ENCODE measurements at places on chromosomes 2 and 18. TPM values are rescaled to one million over a fixed set of nuclear protein-coding genes. Genes with fewer than 3 reads are reported as not detected.

The RGPD4 gene
- 0.03 TPM for polyA plus RNA-seq

GRCh38 chr18:40685219-40685618, 1269.8 kb upstream of the PIK3C3 start:
- no peak for DNase-seq

DNA sequence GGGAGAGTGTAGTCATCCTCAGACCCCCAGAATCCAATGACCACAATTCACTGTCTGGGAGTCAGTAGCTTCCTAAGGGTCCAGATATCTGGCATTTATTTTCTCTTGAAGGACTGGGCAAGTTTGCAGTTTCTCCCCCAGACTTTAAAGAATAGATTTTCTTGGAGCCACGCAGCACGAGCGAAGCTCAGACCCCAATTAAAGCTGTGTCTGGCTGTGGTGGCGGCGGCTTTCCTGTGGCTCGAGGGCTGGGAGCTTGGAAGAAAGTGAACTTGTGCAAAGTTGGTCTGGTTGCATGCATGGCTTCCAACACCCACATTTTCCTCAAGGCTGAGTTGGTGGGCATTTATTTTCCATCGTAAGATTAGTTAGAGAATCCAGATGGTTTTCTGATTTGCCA, 105.0 kb downstream of the ACKR3 start:
- DNase-seq = no peak

The TUBA4B gene
- polyA plus RNA-seq = 0.20 TPM

DNA sequence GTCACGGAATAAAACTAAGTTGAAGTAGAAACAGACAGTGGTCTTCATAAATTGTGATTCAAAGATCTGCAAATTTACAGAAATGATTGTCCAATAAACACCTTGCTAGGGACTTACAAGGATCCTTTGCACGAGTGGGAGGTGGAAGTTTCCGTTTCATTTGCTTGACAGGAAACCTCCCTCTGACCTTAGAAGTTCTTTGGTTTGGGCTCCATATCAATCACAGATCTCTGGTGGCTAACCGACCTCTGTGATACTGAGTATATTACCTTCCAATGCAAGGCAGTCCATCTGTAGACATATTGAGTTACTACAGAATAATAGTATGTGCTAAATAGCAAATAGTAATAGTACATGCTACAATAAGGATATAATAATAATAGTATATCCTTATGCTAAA, 33.7 kb upstream of the RNF152 start:
- DNase-seq = no peak

- DNase-seq = peak; percentile 47
Observed at GRCh38 chr2:150570712-150571111, 83.2 kb upstream of the RND3 start.

DNA sequence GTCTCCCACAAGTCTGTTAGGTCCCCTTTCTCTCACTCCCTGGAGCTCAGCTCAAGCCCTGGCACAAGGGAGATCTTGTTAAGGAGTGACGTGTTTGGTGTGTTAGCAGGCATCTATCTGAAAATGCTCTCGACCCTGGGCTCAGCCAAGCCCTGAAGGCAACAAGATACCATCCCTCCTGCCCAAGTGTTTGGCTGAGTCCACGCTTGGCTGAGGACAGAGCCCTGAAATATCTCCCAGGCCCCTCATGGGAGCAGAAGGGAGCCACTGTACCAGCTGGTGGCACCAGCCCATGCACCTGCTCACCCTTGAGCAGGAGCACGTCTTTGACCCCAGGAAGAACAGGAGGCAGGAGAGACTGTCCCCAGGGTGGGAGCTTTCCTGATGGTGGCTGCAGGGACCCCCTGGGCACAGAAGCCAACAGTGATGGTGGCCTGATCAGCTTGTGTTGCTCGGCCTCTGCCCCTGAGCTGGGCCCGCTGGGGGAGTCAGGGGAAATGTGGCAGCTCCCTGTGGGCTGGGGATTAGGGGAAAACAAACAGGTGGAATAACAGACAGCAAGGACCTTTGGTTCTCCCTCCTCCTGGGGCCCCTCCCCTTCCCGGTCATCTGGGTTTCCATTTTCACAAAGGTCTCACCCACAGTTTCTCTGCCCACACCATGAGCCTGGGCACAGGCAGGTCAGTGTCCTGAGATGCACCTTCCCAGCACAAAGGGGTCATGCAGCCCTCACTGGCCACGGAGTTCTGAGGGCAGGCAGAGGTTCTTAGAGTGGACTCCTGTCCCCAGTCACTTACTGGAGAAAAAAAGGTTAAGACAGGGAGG, 91.6 kb downstream of the RHOB start:
- no peak for DNase-seq

- DNase-seq = no peak
Observed at GRCh38 chr18:63142594-63143225, 176.9 kb downstream of the BCL2 start.

DNA sequence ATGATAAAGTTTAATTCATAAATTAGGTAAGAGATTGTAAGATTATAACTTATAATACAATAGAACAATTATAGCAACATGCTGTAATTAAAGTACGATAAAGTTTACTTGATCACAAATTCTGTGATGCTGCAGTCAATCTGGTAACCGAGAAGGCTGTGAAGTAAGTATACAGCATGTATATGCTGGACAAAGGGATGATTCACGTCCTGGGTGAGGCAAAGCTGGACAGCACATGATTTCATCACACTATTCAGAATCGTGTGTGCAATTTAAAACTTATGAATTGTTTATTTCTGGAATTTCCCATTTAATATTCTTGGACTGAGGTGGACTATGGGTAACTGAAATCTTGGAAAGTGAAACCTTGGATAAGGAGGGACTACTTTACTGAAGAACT, 522.2 kb upstream of the CNTNAP5 start:
- DNase-seq = no peak

The POLR1B gene
- polyA plus RNA-seq = 11.6 TPM

- no peak for DNase-seq
Observed at GRCh38 chr2:152890736-152891135, 172.3 kb downstream of the ARL6IP6 start.

- DNase-seq = no peak
Observed at GRCh38 chr18:23484561-23485182, 18.6 kb upstream of the RMC1 start.

- no peak for DNase-seq
Observed at GRCh38 chr2:172480301-172481218, 53.2 kb downstream of the ITGA6 start.

- DNase-seq = no peak
Observed at GRCh38 chr2:7242189-7242867, 325.1 kb downstream of the RNF144A start.

DNA sequence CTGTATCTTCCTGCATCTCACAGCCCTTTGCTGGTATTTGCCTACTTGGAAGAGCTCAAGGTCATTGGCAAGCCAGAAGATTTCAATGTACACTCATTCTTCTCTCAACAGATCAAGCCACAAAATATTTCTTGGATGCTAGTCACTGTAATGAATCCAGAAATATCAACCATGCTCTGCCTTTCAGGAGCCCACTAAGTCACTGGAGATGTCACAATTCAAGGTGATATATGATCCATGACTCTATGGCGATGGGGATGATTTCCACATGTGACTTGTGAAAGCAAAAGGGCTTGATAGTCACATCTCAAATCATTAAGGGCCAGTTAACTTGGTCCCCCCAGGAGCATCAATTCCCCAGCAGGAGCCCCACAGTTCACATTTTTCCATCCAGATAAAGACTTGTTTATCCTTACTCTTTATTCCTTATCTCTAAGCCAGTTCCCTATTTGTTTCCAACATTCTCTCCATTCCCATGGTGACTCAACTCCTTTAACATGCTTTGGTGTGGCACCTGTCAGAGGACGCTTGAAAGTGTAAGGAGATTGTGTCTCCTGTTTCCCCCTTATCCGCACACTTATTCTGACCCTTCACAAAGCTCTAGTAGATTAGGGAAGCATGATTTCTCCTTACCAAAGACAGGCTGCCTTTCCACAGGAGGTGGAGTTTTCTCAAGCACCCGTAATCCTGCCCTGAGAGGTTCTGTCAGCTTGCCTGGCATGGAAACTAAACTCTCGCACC, 15.8 kb downstream of the PKDCC start:
- DNase-seq = no peak

DNA sequence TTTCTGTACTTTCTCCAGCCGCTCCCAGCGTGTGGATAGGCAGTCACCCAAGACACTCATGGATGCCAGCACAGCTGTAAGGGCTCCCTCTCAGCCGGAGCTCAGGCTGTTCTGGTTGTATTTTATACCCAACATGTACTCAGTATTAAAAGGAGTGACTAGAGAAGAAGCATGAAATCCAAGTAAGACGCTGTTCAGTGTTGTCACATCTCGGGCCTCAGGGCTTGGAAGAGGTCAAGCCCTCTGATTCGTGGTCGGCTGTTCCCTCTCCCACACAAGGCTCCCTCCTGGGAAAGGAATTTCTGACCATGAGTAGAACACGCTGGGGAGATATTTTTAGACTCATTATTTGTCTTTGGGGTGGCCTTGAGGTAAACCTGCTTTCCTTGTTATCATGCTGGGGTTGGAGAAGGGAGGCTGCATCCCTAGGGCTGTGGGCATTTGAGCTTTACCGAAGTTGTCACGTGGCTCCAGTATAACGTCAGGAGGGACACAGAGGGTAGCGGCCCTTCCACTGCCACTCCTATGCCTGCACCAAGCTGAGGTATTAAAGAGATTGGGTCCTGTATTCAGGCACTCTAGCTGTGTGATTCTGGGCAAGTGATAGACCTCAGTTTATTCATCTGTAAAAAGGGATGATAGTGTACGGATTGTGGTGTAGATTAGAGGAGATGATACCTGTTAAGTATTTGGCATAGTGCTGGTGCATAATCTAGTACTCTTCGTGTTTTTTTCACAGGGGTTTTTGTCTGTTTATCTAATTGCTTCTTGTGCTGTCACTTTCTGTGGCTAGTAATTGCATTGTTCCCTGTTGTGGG, 34.1 kb downstream of the HK2 start:
- DNase-seq = no peak

DNA sequence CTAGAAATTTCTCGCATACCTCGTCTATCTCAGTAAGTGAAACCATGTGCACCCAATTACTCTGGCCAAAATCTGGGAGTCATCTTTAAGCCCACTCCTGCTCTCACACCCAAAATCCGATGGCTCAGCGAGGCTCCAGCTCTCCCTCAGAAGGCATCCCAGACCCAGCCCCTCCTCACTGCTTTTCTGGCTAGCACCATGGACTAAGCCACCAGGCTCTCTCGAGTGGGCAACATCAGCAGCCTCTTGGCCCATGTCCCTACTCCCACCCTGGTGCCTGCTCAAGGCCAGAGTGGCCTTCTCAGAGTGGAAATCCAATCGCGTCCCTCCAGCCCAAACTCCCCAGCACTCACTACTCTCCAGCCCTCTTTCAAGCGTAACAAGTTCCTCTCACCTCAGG, 27.2 kb downstream of the TNS1 start:
- no peak for DNase-seq

The RNF181 gene
- polyA plus RNA-seq = 55.9 TPM

DNA sequence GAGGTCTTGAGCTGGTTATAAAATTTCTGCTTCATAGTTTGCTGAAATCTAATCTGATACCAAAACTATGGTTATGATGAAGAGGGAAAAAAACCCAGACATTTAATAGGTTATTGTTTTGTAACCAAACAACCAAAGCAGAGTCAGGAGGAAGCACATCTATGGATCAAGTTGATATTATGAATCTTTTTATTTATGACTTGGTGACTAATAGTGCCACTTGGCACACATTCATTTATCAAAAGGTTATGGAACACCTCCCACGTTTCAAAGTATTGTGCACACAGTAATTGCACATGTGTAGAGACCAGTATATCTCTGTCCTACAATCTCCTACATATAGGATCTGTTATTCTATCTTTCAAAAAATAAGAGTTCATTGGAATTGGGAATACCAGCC, 93.0 kb downstream of the DPP4 start:
- no peak for DNase-seq

GRCh38 chr2:97935719-97936161, 60.0 kb downstream of the TMEM131 start:
- no peak for DNase-seq

DNA sequence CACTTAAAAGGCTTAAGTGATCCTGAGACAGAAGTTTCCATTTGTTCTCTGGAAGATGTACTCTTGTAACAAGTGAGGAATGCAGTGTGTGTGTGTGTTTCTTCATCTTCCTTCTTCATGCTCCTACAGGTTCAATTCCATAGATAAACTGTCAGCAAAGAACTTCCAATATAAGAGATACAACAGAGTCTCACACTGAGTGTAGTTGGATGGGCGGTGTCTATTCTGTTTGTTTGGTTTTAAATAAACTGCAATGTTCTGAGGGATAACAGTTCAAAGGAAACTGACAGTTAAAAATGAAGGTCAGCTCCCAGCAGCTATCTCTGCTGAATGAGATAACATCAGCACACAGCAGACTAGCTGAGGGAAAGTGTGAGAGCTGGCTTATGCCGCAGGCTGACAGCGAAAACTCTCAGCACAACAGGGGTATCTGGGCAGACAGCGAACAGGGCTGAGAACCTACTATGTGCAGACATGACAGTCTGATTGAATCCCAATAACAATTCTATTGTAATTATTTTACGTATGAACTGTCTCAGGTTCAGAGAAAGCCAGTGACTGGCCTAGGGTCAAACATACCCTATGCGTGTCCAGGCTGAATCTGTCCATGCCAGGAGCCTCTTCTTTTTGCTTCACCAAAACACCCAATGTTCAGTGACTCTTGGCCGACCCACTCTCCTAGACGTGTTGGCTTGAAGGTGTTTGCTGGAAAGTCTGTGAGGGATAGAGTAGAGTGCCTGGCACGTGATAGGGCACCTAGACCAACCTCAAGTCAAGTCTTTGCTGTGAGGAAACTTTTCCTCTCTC, 201.9 kb upstream of the TRIB2 start:
- DNase-seq = no peak

The HOXD13 gene
- not detected for polyA plus RNA-seq

- no peak for DNase-seq
Observed at GRCh38 chr18:75456199-75456631, 28.7 kb upstream of the SMIM21 start.

DNA sequence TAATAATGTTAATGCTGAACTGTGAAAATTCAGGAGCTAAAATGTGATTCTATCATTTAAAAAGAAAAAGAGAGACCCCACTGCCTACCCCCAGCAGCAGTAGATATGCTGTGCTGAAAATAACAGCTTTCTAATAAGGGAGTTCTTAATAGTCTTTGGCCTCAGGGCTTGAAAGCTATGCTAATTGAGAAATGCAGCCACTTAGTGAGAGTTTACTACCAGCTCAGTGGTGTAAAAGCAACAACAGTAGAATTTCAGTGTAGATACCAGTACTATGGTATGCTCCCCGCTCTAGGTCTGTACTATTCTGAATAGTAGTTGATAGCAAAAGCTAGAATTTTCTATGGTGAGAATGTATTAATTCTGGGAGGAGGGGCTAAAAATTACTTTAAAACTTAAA, 303.1 kb upstream of the VWC2L start:
- DNase-seq = no peak

The DAPL1 gene
- polyA plus RNA-seq = not detected

- DNase-seq = no peak
Observed at GRCh38 chr18:47485221-47485797, 233.8 kb upstream of the SKOR2 start.

GRCh38 chr2:45763255-45763654, 111.8 kb downstream of the PRKCE start:
- DNase-seq = no peak

- DNase-seq = no peak
Observed at GRCh38 chr2:1652034-1652790, 92.1 kb downstream of the PXDN start.

- no peak for DNase-seq
Observed at GRCh38 chr18:31954349-31954748, 11.4 kb upstream of the TRAPPC8 start.

GRCh38 chr18:32122039-32122438, 30.4 kb downstream of the RNF138 start:
- DNase-seq = no peak

- DNase-seq = no peak
Observed at GRCh38 chr18:66682855-66683322, 79.0 kb upstream of the CDH19 start.

The CERS6 gene
- 38.1 TPM for polyA plus RNA-seq

GRCh38 chr2:55154525-55155030, 77.5 kb downstream of the CLHC1 start:
- no peak for DNase-seq

All from forelimb muscle (tissue), 1 donor.